ENCODE measurements at places on chromosomes 7 and 10.

DNA sequence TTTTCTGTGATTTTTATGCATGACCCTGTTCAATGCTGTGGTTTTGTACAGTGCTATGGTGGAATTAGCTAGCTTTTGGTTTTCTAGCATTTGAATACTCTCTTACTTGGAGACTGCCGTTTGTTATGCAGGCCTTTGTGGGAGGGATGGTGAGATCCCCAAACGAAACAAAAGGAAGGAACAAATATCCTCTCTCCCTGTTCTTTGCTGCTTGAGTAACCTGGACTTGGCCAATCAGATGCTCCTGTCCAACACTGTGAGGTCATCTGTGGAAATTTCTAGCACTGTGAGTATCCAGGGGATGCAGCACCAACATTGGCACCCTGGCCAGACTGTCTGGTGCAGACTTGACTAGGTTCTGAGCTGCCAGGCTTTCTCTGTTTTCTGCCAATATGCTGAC, 314.4 kb downstream of the ANKRD30A start:
- DNase-seq = no peak

DNA sequence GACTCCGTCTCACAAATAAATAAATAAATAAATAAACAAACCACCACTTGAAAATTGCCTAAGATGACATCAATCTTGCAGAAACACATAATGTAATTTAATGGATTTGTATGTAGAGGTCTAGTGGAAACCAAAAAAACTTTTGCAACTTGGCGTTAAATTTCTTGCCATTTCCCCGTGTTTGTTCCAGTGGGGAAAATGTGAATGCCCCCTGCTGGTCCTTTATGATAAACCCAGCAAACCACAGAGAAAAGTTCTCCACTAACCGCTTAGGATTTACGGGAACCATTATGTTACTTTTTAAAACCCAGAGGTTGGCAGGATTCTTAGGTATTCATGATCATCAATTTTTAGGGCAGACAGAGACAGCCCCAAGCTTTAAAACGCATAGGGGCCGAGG, 32.5 kb downstream of the LAMB4 start:
- no peak for DNase-seq

DNA sequence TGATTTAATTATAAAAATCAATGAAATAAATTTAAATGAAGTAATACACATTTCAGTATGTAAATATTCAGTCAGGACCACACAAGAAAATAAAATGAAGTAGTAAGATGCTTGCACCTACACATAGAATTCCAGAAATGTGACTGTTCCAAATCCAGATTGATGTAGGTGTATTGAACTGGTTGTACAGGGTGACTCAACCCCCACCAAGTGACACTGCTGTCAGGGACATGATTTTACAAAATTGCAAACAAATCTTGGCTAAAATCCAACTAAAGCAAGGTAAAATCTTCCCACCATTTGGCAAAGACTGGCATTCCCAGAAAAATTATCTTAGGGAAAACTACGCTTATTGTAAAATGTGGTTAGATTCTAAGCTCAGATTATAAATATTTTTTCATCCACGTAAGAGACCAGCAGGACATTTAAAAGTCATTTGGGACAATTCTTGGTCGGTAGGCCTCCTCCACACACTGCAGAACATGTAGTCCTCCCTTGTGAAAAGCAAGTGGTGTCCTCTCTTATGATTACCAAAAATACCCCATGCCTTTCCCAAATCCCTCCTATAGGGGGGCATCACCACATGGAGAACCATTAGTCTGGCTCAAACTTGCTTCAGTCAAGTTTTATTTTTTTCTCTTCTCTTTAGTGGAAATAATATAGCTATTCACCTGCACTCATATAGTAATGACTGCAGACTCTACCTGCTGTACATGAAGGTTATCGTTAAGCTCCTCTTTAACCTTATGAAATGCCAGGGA, 287.1 kb upstream of the SMIM30 start:
- DNase-seq = no peak

GRCh38 chr7:28815928-28816373, 142.2 kb downstream of the TRIL start:
- no peak for DNase-seq

- DNase-seq = no peak
These were observed 935 bp downstream of the TM9SF3 start for GRCh38 chr10:96585736-96586418.

- no peak for DNase-seq
These were observed 544.4 kb downstream of the SH2D4B start for GRCh38 chr10:81081887-81082620.

GRCh38 chr7:105982388-105982787, 19.3 kb downstream of the CDHR3 start:
- DNase-seq = no peak

GRCh38 chr10:46040004-46040403, 6.1 kb downstream of the MSMB start:
- no peak for DNase-seq

DNA sequence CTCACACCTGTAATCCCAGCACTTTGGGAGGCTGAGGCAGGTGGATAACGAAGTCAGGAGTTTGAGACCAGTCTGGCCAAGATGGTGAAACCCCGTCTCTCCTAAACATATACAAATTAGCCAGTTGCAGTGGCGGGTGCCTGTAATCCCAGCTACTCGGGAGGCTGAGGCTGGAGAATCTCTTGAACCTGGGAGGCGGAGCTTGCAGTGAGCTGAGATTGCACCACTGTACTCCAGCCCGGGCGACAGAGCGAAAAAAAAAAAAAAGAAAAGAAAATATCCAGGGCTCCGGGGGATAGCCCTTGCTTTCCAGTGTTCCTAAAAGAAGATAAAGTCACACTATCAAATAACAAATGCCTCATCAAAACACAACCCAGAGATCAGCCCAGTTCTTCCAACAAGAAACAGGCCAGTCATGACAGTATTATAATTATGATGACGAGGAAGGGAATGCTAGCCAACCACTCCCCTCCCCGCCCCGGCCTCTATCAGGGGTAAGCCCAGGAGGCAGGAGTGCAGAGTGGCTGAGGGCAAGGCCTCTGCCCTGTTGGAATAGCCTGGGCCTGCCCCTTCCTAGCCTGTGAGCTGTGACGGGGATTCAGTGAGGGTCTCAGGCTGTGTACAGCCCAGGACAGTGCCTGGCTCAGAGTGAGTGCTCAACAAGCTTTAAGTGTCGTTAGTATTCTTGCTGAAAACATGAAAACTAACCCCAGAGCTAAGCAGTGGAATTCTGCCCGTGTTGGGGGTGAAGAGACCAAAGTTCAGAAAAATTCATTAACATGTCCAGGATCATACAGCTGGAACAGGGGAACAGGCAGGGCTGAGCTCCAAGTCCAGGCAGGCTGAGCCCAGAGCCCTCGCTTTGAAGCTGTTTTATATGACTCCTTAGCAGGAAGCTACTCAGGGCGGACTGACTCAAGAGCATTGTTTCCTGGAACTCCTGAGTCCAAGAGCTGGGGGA, 54.3 kb downstream of the FAM241B start:
- no peak for DNase-seq

DNA sequence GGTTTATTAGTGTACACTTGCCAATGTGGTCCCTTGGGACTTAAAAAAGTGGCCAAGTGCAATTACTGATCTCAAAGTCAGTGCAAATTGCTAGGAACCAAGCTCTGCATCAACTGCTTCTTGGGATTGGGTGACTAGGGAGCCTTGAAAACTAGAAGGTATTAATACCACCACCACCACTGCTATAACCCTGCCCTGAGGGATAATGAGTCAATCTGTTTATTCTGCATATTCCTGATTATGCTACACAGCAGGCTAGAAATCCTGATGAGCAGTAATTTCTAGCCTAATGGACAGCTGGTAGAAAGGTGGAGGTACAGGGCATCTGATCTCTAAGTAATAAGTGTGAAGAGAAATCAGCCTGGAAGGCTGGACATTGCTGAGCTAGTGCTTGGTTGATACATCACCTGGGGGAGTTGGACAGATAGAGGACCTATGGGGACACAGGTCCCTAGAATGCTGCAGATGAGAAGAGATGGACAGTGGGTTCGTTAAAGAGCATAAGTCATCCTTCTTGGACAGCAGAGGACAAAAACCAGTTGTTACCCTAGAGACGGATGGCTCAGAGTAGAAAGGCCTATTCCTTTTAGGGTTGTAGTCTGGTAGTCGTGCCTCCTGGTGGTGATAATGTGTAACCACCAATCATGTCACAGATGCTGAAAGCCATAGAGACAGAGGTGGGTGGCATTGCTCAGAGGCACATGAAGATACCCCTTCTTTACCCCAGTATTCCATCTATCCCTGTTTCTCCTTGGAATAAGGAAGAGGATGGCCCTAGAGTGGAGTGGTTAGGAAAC, 554.8 kb downstream of the SORCS1 start:
- no peak for DNase-seq

- no peak for DNase-seq
These were observed 89.5 kb upstream of the PAX2 start for GRCh38 chr10:100655760-100656421.

DNA sequence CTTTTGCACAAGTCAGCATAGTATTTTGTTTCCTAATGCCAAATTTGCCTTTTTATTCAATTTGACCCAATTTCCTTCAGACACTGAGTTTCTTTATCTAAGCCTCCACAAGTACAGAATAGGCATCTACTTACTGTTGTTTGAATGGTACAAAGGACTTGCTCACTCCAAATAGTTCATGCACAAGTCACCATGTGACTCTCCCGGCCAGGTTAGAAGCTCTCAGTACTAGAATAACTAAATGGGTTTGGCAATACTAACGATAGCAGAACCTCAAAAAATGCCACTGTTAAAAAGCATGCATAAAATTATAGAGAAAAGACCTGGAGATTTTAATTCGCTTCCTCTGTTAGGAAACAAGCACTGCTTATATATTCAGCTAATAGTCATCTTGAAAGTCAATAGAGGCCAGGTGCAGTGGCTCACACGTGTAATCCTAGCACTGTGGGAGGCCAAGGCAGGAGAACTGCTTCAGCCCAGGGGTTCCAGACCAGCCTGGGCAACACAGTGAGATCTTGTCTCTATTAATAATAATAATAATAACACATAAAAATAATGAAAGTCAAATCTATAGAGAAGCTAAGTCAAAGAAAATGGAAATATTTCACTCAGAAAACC, 335.8 kb upstream of the MBL2 start:
- no peak for DNase-seq

DNA sequence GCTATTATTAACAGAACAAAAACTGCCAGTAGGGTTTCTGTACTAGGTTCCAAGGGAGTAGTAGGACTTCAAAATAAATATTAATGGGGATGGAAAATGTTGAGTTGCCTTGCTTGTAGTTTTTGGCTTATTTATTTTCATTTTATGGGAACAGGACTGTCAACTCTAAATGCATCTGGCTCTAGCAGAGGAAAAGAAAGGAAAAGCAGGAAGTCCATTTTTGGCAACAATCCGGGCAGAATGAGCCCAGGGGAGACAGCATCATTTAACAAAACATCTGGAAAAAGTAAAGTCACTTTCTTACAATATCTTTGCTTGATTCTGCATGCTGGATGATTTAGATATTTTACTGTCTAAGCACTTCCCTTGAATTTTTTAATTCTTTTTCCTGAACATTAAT, 69.4 kb downstream of the NOC3L start:
- no peak for DNase-seq

DNA sequence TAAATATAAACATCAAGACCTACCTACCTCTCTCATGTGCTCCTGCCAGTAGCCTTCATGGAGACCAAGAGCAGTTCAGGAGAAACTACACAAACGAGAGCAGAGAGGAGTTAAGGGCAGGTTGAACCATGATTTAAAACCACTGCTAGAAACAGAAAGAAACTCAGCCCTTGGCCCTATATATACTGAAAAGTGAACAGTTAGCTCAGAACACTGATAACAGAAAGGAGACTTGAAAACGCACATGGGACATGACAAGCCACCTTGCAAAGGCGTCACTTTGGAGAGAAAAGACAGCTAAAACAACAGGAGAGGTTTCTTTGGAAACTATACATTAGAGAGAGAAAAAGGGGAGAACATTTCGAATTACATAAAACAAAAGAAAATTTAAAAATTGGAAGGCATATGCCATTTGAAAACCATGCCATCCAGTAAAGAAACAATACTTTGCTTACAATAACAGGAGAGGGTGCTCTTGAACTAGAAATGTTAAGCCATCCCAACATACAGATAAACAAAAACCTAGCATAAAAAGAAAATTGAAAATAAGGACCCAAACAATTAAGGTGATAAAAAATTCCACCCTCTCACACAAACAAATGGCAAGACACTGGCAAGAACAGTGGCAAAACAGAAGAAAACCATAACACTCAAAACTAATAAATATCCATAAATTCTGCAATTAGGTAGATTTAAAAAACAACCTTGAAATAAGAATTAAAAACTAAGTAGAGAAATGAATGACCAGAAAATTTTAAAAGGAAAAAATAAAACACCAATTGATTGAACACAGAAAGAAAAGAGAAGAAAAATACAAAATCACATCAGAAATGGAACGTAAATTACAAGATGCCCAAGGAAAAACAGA, 232.7 kb downstream of the IMMP2L start:
- no peak for DNase-seq

GRCh38 chr10:128476845-128477244, 350.6 kb upstream of the MKI67 start:
- no peak for DNase-seq

- DNase-seq = no peak
These were observed 31.1 kb upstream of the VIPR2 start for GRCh38 chr7:159175792-159176191.

GRCh38 chr10:31582365-31583052, 263.5 kb downstream of the ZEB1 start:
- DNase-seq = no peak

DNA sequence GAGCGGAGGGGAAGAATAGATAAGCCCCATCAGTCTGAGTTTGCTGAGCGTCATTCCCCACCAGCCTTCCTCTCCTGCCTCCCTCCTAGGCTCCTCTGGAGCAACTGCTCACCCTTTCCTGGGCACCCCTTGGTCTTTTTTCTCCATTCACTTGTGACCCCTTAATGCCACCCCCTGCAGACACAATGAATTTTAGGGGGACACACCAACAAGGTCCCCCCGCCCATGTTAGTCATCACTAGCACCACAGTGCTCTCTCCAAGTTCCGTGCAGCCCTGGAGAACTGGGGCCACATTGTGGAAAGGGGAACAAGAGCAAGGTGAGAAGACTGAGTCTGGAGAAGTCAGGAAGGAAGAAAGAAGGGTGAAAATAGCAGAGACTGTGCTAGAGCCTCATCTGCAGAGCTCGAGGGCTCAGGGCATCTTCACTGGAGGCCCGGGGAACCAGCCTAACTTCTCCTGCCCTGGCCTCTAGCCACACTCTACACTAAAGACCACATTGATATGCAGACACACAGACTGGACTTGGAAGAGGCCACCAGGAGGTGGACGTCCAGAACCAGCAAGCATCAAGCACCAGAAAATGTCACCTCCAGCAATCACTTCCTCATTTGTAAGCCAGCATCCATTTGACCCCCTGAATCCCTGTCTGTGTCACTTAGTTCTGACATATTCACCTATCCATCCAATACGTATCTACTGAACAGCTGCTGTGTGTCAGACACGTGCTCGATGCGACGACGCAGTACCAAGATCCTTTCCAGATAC, 17.5 kb downstream of the RGR start:
- DNase-seq = no peak

- DNase-seq = no peak
These were observed 51.9 kb upstream of the CAPZA2 start for GRCh38 chr7:116810267-116811116.

- no peak for DNase-seq
These were observed 1378.7 kb downstream of the XPNPEP1 start for GRCh38 chr10:108544500-108545120.

GRCh38 chr10:113047963-113048781, 98.1 kb downstream of the TCF7L2 start:
- no peak for DNase-seq

GRCh38 chr7:65239707-65240352, 133.8 kb upstream of the ZNF92 start:
- DNase-seq = no peak

Data from activated T-helper 1 cell treated with anti-CD3 and anti-CD28 coated beads, Interleukin-2, amount 50 U/mL, for 16 hours (primary cell).